CD4-positive, alpha-beta T cell (primary cell): ENCODE measurements at places on chromosomes 5 and 9.

GRCh38 chr9:6873857-6874256 lies 116.1 kb downstream of the KDM4C start:
- no peak for DNase-seq

GRCh38 chr5:54996466-54996865 lies 11.1 kb upstream of the ESM1 start:
- DNase-seq: no peak

DNA sequence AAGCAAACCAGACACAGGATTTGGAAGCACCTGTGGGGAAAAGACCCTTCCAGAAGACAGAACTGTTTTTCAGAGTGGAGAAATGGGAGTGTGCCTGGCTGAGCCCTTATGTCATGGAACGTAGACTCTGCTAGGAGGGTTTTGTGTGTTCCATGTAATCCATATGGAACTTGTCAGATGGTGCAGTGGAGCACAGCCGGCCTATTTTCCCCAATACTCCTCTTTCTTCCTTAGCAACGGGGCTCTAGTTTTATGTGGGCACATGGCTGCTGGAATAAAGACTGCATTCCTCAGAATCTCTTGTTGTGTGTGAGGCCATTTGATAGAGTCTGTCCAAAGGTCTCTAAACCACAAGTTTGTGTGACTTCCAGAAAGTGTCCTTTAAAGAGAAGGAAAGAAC lies 284.0 kb downstream of the DRD1 start:
- DNase-seq: no peak

DNA sequence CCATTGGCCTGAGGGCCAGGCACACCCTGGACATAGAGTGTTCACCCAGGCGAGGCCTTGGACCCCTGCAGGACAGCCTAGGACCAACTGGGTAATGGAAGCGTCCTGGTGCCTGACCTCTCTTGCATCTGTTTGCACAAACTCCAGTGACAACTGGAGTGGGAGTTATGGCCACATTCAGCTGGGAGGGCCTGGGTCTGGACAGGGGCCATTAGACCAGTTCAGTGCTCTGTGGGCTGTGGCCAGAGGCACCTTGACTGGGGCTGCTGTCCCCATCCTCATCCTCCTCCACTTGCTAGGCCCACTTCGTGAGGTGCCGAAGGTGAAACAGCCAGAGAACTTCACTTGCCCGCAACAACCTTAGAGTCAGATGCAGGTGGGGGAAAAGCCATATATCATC lies 372.7 kb upstream of the IRX1 start:
- DNase-seq: no peak

- no peak for DNase-seq
Measured at GRCh38 chr9:90770182-90770738, 31.4 kb upstream of the SYK start.

- no peak for DNase-seq
Measured at GRCh38 chr5:146632620-146633322, 116.8 kb upstream of the GPR151 start.

DNA sequence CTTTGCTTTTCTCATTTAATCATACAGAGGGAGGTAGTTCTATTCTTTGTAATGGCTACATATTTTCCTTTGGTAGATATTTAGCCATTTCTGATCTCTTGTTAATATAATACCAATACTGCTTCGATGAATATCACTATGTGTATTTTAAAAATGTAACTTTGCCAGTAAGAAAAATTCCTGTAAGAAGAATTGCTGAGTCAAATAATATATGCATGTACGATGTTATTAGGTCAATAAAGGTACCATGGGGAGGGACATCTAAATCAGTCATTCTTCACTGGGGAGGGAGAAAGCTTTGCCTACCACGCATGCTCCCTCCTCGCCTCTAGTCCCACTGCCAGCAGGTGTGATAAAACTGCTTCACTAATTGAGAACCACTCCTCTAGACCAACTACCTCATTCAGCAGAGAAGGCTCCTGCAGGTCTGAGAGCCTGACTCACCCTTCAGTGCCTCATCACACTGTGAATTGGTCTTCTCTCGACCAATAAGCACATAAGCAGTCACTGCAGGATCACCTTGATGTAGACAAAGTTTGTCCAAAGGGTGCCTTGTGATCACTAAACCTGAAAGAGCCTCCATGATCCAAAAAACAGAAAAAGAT lies 56.1 kb upstream of the TBCA start:
- DNase-seq: no peak

- no peak for DNase-seq
Measured at GRCh38 chr5:51811883-51812471, 428.7 kb downstream of the ISL1 start.

- no peak for DNase-seq
Measured at GRCh38 chr5:79074641-79075040, 5.1 kb downstream of the BHMT2 start.

GRCh38 chr5:32017692-32018367 lies 156.3 kb downstream of the GOLPH3 start:
- DNase-seq: no peak

DNA sequence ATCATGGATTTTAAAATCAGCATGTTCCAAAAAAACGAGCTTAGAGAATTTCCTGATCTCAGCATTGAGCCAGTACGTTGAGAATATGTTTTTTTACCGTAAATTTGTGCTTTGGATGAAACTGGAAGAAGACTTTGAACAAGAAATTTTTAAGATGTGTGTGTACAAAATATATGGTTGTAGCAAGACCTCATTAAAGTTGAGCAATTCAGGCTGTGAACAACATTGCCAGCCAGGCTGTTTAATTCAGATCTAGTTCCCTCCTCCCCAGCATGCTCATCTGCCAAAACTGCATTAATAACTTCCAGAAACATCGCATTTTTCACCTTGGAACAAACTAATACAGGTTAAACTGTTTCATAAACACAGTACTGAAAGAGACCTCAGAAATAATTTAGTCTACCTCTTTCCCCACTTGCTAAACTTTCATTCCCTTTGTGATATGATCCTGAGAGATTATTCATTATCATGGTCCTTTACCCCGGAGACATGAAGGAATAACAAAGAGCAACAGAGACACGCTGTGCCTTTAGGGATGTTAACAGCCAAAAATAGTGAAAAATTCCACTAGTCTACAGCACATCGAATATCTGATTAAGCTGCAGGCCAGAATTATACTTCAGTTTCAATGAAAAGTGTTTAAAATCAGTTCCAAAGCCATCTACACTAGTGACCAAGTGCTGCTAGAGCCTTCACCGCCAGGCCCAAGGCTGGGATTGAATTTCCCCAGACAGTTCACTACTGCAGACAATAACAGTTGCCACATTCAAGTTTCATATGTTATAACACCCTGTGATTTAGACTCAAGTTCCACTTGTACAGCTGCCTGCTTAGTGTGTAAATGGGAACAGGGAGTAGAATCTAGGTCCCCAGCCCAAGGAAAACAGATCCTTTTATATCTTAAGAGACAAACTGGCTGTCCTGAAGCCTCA lies 89.6 kb downstream of the EFNA5 start:
- DNase-seq: no peak

- no peak for DNase-seq
Measured at GRCh38 chr5:158364367-158364766, 505.4 kb upstream of the CLINT1 start.

DNA sequence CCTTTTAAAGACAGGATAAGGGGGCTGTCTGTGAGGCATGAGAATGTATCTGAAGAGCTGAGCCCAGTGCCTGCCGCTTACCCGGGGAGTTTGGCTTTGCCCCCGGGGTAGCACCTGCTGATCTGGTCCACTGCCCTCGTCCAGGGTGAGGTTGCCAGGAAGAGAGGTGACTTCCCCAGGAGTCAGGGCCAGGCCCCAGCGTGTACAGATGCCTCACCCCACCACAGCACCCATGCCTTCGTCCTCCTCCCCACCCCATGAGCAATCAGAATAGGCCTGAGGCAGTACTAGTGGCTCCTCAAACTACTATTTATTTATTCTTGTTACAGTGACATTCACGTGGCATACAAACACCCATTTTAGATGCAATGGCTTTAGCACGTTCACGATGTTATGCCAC lies 15.7 kb upstream of the AIF1L start:
- no peak for DNase-seq

DNA sequence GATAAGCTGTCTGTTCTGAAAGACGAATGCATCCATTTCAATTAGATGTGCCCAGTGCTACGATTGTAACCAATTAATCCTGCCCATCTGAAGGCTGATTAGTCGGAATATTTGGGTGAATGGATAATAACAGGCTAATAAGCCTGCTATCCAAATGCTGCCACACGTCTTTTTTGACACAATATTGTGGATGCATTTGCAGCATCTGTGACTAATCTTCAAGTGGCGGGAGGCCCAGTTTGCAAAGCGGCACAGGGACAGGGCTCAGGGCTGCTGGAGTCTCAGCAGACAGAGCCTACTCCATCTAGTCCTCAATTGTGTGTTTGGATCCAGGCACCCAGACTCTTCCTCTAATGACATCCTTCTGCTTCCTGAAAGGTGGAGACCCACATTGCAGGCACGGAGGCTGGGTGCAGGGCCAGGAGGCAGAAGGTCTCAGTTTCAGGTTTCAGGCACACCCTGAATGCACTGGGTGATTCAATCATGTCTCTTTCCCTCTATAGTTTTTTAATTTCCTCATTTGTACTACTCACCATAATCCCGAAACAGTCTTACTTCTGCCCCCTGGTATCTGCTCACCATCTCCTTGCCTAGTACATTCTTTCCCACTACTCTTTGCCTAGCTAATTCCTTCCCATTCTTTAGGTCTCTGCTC lies 169.6 kb downstream of the ASTN2 start:
- DNase-seq: no peak

DNA sequence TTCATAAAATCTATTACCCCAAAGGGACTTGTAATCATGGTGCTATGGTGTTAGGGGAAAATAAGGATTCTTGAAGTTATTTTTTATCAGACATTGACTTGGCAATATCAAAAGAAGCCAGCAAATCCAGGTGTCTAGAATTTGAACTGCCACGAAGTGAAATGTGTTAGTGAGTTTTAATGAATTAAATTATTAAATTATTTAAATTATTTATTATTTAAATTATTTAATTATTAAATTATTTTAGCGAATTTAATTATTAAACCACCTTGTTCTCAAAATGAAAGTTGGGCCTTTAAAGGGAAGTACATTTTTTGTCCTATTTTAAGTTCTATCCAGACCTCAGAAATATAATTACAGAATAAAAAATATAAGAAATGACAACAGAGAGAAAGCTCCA lies 332.6 kb upstream of the SMC2 start:
- DNase-seq: no peak

DNA sequence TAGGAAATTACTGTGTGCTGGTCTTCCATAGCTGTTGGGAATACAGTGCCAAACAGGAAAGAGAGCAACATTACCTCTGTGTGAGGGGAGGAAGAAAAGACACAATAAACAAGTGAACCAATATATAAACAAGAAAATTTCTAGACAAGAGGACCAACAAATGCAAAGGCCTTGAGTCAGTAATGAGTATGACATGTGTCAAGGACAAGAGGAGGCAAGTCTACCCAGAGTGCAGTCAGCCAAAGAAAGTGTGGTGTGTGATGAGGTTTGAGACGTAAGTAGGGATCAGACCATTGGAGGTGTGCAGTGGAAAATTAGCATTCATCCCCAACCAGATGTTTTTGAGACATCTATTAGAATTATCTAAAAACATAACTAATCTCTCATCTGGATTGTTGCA lies 69.5 kb upstream of the CDH6 start:
- DNase-seq: no peak

- no peak for DNase-seq
Measured at GRCh38 chr5:146107901-146108300, 2.5 kb upstream of the PLAC8L1 start.
